Chondrocyte (in vitro differentiated cells): ENCODE measurements at places on chromosomes 6 and 20.

- no peak for DNase-seq
Observed at GRCh38 chr20:21496452-21496851, 17.4 kb downstream of the NKX2-2 start.

GRCh38 chr6:71246596-71246995 lies 42.0 kb upstream of the OGFRL1 start:
- DNase-seq: no peak

DNA sequence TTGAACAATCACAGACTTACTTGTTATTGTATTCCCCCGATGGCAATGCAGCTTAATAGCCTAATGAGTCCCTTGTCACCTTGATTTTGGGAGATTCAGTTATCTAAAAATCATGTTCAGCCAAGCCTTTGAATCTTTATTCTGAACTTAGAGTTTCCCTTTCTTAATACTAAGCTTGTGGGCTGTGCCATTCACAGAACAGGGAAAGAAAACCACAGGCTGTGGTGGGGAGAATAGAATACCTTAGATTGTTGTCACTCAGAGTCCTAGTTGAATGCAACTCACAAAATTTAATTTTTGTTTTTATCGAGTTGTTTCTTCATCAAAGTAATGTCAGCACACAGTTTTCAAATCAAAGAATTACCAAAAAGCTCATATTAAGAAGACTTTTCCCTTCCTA lies 37.4 kb downstream of the RFPL4B start:
- no peak for DNase-seq

DNA sequence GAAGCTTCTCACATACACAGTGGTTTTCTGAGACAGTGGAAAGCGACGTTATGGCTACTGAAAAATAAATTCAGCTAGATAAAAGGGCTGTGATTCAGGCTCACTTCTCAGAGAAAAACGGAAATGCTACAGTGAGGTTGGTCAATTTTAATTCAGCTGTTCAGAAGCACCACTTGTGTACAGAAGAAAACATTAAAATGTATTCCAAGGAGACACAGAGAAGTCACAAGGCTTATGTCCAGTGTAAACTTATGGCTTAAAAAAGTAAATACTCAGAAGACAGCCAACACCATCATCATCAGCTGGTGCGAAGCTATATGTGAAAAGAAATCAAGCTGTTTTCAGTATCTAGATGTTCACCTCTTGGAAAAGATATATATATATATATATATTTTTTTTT lies 68.6 kb downstream of the ABHD12 start:
- DNase-seq: no peak

- no peak for DNase-seq
Observed at GRCh38 chr20:513429-513828, 30.2 kb downstream of the CSNK2A1 start.

DNA sequence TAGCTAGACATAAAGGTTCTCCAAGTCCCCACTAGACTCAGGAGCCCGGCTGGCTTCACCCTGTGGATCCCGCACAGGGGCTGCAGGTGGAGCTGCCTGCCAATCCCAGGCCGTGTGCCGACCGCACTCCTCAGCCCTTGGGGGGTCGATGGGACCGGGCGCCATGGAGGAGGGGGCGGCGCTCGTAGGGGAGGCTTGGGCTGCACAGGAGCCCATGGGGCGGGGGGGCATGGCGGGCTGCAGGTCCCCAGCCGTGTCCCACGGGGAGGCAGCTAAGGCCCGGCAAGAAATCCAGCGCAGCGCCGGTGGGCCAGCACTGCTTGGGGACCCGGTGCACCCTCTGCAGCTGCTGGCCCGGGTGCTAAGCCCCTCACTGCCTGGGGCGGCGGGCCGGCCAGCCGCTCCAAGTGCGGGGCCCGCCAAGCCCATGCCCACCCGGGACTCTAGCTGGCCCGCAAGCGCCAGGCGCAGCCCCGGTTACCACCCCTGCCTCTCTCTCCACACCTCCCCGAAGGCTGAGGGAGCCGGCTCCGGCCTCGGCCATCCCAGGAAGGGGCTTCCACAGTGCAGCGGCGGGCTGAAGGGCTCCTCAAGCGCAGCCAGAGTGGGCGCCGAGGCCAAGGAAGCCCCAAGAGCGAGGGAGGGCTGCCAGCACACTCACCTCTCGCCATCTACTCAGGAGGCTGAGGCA lies 26.5 kb upstream of the ID1 start:
- no peak for DNase-seq

DNA sequence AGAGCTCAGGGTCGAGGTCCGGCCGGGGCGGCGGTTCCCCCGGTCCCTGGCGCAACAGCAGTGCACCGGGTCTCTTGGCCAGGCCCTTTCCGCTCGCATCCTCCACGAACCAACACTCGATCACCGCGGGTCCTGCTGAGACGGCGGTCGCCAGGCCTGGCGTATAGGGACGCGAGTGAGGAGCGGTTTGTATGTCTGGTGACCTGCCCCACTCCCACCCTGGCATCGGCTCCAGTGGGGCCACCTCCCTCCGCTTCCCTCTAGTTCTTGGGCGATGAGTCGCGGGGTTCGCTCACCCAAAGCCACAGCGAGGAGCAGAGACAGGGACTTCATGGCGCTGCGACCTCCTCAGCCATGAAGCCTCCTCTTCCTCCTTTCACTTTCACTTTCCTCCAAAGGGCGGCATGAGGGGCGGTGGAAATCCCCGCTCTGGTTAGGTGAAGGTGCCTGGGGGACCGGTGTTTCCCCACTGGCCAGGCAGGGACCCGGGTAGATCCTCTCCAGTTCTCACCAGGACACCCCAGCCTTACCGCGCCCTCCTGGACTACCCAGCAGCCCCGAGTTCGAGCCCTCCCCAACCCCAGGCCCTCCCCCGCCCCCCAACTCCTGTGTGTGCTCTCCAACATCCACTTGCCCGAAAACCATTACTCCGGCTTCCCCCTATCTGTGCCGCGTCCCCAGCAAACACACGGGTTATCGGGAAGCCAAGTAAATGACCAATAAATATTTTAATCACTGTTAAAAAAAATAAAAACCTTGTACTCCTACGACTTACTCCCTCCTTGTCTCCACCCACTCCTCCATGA lies at the start of gene TAPBP:
TAPBP (minus strand) TSS at position 370 of the 806 bp plus-strand sequence; CDS start at position 333, 37 bp downstream.
- no peak for DNase-seq

DNA sequence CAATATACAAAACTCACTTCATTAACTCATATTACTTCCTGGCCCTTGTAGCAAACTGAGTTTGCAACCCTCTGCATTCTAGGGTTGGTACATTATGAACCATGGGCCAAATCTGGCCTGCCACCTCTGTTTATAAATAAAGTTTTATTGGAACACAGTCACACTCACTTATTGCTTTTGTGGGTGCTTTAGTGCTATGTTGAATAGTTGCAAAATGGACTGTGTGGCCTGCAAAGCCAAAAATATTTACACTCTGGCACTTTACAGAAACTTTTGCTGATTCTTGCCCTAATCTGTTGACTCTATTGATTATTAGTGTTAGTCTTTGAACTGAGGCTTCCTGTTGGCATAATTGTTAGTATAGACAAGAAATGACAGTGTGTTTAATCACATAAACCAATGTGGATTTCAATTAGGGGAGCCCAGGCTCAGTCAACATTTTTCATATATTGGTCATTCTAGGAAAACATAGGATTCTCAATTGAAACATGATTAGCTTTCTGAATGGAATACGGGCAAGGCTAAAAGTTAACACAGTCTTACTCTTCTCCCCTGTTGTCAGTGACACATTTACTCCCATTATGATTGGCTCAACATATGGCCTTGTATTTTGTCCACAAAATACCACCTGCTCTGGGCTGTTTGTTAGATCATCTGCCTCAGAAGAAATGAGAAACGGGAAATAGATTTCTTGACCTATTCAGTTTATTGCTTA lies 241.9 kb upstream of the ZFP64 start:
- no peak for DNase-seq
